Hematopoietic multipotent progenitor cell treated with erythropoietin and hydrocortisone succinate and interleukin-3 and kit ligand, for 4 days (in vitro differentiated cells): ENCODE measurements at places on chromosomes 12 and 14.

GRCh38 chr12:30138483-30138882 is 354.7 kb upstream of the TMTC1 start:
- no peak for DNase-seq

GRCh38 chr12:131603939-131604795 is 106.7 kb upstream of the SFSWAP start:
- peak; percentile 78 for DNase-seq

DNA sequence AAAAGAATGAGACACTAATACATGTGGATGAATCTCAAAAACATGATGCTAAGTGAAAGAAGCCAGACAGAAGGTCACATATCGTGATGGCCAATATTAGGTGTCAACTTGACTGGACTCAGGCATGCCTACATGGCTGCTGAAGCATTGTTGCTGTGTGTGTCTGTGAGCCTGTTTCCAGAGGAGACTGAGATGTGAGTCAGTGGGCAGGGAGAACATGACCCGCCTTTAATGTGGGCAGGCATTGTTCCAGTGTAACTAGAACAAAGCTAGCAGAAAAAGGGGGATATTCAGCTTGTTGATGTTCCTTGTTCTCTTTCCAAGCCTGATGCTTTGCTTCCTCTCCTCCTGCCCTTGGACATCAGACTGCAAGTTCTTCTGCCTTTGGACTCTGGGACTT is 47.6 kb downstream of the DCAF5 start:
- no peak for DNase-seq

GRCh38 chr12:71799106-71799505 is 40.5 kb upstream of the TBC1D15 start:
- no peak for DNase-seq

- DNase-seq, result peak; percentile 81
These were observed 4.1 kb downstream of the CLEC2D start for GRCh38 chr12:9673404-9674225.
